ENCODE measurements at places on chromosomes 6 and 20.

DNA sequence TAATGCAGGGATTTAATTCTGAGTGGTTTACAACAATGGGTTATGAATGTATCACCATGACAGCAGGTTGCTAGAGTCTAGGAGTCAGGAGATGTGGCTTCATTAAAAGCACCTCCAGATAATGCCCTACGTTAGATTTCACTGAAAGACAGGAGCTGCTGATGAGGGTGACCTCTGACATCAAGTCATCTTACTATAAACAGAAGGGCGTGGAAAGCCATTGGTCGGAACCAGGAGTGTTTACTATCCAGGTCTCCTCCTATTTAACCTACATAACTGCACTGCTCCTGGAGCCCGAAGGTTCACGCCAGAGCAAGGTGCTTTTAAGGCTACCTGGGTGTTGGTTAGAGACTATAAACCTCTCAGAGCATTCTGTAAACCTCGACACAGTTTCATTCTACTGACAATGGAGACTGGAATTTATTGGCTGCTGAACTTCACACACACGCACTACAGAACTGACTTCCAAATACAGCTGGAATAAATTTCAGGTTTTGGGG lies 128.7 kb downstream of the EYA4 start:
- no peak for DNase-seq

DNA sequence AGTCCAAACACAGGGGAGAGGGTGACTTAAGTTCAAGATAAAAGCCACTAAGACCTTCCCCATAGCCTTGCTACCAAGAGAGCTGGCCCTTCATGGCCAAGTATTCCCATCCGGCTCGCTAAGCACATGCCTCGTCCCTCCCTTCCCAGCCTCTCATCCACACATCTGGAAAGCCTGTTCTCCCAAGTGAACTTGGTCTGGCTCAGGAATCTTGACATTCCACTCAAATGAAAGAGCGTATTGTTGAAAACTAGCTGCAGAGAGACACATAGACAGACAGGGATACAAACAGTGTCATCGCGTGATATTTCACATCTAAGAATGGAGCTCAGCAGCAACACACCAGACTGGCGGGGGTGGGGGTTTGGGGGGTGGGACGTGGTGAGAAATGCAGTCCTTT lies 182.8 kb upstream of the FOXQ1 start:
- DNase-seq = no peak

- peak; percentile 34 for DNase-seq
Observed at GRCh38 chr20:62891111-62891510, 29.5 kb upstream of the TCFL5 start.

GRCh38 chr20:12276011-12276673 lies 358.4 kb downstream of the BTBD3 start:
- no peak for DNase-seq

GRCh38 chr20:13625304-13625979 lies 13.3 kb downstream of the TASP1 start:
- DNase-seq = no peak

- no peak for DNase-seq
Observed at GRCh38 chr20:5364136-5364821, 47.5 kb upstream of the PROKR2 start.

DNA sequence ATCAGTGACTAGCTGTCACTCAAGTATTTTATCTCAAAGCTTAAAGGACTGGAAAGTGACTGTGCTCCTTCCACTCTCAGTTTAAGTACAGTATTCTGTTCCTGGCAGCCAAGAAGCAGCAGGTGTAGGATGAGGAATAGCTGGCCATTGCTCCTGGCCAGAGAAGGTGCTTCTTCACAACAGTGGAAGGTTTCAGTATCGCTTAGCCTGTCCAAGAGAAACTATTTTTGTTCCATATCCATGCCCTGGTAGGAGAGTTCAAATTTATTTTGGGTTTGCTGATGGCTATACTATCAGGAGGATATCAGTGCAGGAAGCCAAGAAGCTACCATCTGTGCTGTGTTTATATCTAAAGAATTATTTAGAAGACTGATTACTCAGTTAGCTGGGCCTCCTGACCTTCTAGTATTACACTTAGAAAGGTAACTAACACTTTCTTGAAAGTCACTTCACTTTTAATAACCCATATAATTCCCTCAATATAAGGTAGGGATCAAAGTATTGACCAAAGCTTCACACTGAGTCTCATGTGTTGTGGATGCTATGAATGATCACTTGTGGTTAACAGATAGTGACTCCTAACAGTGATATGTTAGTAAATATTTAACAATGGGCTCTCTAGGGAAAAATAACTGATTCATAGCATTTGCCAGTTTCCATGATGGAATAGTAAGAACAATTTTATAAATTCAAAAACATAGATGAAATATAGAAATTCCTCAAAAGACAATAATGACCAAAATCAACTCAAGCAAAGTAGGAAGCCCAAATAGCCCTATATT lies 99.9 kb downstream of the AIG1 start:
- no peak for DNase-seq

DNA sequence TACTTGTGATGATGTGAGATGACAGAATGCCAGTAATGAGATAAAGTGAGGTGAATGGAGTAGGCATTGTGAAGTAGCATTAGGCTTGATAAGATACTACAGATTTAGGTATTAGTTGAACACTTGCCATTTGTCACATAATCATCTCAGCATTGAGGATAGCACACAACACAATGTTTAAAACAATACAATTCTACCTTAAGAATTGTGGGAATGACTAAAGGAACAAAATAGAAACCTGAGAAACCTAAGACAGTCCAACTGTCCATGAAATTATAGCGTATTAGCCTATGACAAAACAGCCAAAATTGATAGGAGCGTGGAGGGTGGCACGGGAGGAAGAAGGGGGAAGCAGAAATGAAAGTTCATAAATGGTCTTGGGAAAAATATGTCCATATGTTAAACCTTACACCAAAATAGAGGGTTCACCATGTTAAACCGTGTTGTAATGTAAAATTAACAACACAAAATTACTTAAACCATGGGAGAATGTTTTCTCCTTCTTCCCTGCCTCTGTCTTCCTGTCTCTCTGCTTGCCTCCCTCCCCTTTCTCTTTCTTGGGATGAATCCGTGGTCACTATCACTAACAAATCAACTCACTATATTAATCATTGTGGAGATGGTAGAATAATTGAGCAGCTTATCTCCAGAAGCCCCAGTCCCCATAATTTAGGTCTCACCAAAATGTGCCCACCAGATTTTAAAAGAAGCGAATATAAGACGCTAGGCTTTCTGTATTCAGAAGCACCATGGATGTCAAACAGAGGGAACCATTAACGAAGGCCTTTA lies 33.0 kb upstream of the HFE start:
- DNase-seq = no peak

- DNase-seq = no peak
Observed at GRCh38 chr6:76584121-76584520, 511.7 kb upstream of the IMPG1 start.

Measured in activated T-cell treated with anti-CD3 and anti-CD28 coated beads for 1 hour (primary cell).